ENCODE measurements at places on chromosomes 4 and X.

DNA sequence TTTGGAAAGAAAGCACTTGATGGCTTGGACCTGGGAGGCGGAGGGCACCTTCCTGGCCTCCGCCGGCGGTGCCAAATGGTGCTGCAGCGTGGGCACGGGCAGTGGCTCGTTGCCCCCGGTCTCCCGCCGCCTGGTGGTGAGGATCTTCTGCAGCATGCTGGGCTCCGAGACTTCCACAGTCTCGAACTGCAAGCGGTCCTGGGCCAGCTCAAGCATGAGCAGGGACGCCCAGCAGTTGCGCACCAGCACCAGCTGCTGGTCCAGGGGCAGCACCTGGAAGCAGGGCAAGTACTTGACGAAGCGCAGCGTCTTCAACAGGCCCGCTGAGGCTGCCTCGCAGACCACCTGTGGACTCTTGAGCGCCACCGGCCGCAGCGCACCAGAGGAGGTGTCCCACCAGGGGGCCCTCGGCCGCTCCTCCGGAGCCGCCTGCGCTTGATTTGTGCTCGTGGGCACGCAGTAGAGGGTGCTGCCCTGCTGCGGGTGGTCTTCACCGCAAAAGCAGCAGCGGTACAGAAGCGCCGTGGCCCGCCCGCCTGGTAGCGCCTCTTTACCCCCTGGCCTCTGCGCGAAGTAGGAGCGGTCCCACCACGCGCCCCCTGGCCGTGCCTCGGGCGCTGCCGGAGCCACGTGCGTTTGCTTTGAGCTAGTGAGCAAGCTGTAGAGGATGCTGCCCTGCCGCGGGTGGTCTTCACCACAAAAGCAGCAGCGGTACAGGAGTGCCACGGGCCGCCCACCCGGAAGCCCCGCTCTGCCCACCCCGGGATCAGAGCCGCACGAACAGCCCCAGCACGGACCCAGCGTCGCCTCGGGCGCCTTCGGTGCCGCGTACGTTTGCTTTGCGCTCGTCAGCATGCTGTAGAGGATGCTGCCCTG, 689 bp downstream of the NR0B1 start:
- DNase-seq = no peak

DNA sequence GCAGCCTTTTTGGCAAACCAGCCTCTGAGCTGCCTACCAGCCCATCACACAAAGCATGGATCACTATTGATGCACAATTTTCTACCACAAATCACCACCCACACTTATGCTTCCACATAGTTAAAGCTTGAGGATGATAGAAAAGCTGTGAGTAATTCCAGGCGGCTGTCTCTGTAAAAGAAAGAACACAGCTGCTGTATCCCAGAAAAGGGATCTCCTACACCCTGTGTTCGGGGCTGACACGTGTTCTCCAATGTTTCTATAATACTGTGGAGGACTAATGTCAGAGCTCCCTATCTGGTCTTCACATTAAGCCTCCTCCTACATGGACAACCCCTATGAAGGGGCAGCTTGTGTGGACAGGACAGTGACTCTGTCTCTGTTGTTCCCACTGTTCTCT, 12.5 kb upstream of the BRS3 start:
- no peak for DNase-seq

GRCh38 chr4:80462621-80463091, 127.1 kb downstream of the CFAP299 start:
- DNase-seq = no peak

DNA sequence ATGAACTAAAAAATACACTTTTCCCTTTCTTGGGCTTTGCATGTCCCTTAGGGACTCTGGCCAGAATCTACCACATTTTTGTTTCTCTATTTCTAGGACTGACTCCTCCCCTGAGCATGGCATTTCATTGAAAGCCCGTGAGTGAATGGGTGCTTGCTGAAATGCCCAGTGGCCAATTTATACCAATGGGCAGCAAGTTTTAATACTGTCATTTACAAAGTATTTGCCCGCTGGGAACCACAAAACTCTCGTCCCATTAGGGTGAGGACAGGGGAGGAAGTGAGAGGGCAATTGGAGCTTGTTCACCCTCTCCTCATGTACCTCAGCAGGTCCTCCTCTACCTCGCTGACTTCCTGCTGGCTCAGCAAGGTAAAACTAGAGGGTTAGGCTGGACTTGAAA, 1.1 kb downstream of the SRPX2 start:
- no peak for DNase-seq

- no peak for DNase-seq
Measured at GRCh38 chr4:185424905-185425646, 688 bp downstream of the UFSP2 start.

GRCh38 chrX:150362599-150363481, at the start of gene MAMLD1:
TSS of gene MAMLD1 (plus strand) at chrX:150363317. CDS start at chrX:150445517, 82,200 bp downstream.
- DNase-seq = peak; percentile 52

GRCh38 chrX:38232079-38232686, 11.5 kb upstream of the SRPX start:
- DNase-seq = no peak

GRCh38 chrX:115499112-115499805, 61.7 kb upstream of the PLS3 start:
- DNase-seq = no peak
